ENCODE measurements at places on chromosomes 1 and 21.

- DNase-seq: no peak
Measured at GRCh38 chr21:35211782-35212181, 162.7 kb upstream of the RUNX1 start.

- no peak for DNase-seq
Measured at GRCh38 chr1:66331658-66332547, 202.1 kb upstream of the SGIP1 start.

- no peak for DNase-seq
Measured at GRCh38 chr1:222889440-222889839, 74.6 kb downstream of the DISP1 start.

- DNase-seq: no peak
Measured at GRCh38 chr1:10316752-10317151, 82.1 kb upstream of the PGD start.

DNA sequence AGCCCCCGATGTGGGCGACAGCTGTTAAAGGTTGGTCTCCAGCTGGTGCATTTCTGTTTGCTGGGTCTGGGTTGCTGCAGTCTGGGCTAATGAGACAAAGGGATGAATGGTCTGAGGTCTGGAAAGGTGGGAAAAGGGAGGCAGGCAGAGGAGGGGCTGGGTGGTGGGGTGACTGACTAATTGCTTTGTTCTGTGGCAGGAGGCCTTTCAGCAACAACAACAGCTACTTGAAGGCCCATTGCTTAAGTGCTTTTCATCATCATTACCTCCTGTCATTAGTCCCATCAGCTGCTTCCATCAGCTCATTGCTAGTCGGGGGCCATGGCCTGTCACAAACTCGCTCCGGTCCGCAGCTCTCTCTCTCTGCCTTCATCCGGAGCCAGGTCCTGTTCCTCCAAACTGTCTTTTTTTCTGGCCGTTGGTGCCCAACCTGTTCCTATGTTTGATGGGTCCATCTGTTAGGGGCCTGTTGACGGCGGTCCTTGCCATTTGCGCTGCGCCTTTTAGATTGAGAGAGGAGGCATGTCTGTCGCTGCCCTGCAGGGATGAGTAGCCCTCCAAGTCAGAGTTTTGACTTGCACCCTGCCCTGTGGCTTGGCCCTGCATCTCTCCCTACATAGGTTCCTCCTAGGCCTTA is 105.6 kb upstream of the PLXNA2 start:
- DNase-seq: no peak

- DNase-seq: no peak
Measured at GRCh38 chr1:222123111-222123510, 381.2 kb upstream of the DUSP10 start.

DNA sequence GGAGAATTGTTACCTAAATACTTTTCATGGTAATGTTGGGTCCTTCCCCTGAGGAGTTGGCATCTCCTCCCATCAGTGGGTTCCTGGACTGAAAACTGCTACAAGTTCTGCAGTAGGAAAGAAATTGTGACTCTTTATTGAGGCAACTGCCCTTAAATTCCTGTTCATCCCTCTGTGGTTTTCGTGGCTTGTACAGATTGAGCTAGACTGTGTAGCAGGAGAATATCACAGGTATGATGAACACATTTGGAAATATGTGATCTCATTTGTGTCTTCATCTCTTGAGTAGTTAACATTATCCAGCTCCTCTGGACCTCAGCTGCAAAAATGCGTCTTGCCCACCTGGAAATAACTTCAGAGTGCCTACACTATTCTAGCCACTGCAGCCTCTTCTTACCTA is 390.6 kb downstream of the PTPRC start:
- DNase-seq: no peak

Measured in BJ (cell line).